ENCODE measurements at places on chromosomes 12 and 14.
A peak's percentile ranks its signal among the peaks of the same experiment; 100 is the strongest.

DNA sequence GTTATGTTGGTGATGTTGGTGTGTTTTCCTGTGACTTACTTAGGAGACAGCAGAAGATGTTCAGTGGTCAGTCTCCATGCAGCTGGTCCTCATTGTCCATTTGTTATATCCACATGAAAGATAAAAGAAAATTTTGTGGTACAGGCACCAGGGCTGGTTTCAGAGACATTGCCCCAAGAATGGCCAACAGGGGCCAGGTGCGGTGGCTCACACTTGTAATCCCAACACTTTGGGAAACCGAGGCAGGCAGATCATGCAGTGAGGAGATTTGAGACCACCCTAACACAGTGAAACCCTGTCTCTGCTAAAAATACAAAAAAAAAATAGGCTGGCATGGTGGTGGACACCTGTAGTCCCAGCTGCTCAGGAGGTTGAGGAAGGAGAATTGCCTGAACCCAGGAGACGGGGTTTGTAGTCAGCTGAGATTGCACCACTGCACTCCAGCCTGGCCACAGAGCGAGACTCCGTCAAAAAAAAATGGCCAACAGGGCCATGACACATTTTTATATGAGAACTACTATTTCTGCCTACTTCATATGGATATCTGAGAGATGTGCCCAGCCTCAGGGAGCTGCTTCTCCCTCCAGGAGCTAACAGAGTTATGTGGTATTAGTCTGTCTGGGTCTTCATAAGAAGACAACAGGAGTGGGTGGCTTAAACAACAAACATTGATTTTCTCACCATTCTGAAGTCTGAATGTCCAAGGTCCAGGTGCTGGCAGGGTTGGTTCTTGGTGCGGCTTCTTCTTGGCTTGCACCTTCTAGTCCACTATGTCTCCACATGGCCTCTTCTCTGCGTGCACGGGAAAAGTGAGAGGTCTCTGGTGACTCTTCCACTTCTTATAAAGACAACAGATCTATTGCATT, 821.7 kb downstream of the TMEM121 start:
- DNase-seq = no peak

GRCh38 chr12:64672925-64673409, 62.7 kb downstream of the RASSF3 start:
- DNase-seq = peak; percentile 22

DNA sequence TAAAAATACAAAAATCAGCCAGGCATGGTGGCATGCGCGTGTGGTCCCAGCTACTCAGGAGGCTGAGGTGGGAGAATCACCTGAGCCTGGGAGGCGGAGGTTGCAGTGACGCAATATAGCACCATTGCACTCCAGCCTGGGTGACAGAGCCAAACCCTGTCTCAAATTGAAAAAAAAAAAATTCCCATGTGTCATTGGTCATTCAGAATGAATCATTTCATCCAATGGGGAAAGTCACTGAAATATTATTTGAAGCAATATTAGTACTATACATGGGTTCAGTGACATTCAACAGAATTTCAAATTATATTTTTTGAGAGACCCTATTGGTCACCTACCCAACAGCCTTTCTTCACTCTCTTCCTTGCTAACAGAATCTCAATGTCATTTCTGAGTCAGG, 276.1 kb downstream of the ITPR2 start:
- no peak for DNase-seq

DNA sequence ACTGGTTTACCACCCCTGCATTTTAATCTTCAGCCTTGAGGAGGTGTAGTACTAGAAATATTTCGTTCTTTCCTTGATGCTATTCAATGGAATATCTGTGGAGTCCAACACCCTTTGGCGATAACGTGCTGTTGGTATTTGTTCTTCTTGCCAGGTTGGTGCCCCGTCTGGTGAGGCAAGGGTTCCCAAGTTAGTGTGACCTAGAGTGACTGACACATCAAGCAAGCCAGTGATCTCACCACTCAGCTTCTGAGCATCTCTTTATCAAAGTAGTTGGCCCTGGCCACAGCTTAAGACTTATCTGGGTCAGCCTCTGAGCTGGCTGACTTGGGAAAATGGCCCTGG, 60.2 kb downstream of the PLXNC1 start:
- peak; percentile 8 for DNase-seq

- DNase-seq = no peak
These were observed 28.6 kb downstream of the BRMS1L start for GRCh38 chr14:35854696-35855270.

GRCh38 chr14:90274019-90274418, 17.7 kb downstream of the PSMC1 start:
- DNase-seq = no peak

DNA sequence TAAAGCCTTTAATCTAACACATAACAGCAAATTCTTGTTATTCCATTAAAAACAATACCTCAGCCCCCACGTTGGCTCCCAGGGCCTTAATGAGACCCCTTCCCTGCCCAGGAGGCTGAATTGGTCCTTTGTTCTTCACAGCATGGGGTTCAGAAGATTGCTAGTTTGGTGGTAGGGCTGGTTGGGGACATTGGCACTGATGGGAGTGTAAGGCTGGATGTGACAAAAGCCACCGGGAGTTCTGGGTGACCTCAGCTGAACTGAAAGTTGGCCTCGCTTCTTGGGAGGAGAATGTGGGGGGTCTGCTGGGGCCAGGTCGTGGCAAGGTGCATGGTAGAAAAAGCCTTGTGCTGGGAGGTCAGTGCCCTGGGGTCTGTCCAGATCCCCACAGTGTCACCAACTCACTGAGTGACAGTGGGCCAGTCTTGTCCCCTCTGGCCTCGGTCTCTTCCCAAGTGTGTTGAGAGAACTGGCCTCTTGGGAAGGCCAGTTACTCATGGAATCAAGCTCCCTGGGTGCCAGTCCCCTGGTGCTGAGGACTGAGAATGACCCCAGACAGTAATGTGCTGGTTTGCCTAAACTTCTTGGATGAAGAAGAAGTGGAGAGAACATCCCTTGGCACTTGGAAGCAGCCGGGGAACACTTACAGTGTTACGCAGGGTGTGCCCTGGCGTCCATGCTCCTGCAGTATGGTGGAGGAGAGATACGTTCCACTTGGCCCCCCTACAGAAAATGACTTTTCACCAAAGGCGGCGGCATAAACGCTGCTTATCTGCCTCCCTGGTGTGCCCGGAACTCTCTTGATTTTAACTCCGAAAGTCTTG, 283.7 kb upstream of the RTL1 start:
- DNase-seq = no peak

DNA sequence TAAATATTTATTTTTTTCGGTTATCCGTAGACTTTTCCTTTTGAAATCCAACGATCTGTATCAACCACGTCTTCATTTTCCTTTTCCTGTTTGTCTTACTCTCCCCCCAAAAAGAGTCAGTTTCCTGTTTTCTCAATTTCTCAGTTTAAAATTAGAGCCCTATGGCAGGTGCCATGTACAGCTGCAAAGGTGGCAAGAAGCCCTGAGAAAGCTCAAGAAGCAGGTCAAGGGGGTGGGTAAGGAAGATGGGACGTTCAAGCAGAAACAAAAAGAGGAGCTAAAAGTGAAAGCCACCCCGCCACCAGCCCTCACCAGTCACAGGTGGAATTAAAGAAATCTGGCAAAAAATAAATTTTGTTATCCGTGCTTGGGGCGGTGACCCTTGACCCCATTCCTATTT, 26.7 kb downstream of the SLC35E3 start:
- no peak for DNase-seq

- DNase-seq = no peak
These were observed 1.5 kb upstream of the FZD10 start for GRCh38 chr12:130160711-130161231.

GRCh38 chr12:48030173-48030650, 25.9 kb upstream of the COL2A1 start:
- no peak for DNase-seq

GRCh38 chr14:94345344-94346064, 22.4 kb upstream of the SERPINA6 start:
- DNase-seq = no peak

DNA sequence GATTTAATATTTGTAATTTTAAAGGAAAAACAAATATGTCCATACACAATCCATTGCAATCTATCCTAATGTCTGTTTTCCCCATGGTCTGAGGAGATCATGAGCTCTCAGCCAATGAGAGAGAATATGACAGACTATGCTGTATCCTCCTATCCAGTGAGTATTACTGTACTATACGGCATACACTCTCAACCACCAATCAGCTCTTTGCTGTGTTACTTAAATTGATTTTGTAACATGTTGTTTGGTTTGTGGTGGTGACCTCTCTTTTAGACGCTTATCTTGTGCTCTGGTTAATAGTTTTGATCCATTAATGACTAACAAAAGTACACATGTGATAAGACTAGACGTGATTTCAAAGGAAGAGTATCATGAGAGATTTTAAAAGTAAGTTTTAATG, 231.5 kb upstream of the FOXN3 start:
- no peak for DNase-seq

DNA sequence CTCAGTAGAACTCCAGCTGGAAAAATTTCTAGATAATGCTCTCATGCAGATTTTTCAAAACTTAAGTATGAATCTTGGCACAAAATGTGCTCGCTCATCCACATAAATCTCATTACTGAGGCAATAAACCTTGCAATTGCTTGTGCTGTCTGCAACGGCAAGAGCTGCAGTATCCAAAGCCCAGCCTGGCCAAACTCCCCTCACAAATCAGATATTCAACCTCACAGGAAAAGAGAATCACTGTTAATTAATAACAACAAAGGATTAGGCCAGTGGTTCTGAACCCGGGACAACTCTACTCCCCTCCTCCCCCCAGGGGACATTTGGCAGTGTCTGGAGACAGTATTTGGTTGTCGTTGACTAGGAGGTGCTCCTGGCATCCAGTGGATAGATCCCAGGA, 19.2 kb upstream of the CORO1C start:
- no peak for DNase-seq

DNA sequence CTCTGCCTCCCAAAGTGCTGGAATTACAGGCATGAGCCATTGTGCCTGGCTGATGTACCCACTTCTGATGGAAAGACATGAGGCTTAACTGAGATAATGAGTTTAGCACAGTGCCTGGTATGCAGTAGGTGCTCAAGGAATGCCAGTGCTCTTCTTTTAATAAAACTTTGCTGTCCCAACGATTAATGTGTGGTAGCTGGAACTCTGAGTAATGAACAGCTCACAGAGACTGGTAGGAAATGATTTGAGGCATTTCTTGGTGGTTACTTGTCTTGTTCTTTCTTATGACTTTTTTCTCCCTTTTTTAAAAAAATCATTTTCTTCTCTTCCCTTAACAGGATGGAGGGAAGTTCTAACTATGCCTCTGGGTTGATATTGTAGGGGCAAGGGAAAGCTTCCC, 235.7 kb upstream of the PWP1 start:
- DNase-seq = no peak

GRCh38 chr14:101500681-101501080, 60.6 kb upstream of the DIO3 start:
- no peak for DNase-seq

- DNase-seq = no peak
These were observed 143.7 kb upstream of the GZMB start for GRCh38 chr14:24777678-24778077.

DNA sequence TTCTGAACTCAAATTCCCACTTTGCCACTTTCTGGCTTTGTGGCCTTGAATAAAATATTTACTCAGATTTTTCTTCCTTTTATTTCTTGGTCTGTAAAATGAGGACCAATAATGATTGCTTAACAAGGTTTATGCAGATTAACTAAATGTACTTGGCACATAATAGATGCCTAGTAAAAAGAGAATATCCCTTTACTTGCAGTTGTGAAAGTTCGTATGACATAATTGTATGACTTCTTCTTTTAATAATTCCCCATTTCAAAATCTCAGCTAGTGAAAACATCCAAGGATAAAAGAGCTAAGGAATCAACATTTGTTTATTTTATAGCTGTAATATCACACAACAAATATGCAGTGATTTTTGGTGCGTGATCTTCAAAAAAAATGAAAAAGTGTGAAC, 215.6 kb upstream of the ATP2B1 start:
- no peak for DNase-seq

DNA sequence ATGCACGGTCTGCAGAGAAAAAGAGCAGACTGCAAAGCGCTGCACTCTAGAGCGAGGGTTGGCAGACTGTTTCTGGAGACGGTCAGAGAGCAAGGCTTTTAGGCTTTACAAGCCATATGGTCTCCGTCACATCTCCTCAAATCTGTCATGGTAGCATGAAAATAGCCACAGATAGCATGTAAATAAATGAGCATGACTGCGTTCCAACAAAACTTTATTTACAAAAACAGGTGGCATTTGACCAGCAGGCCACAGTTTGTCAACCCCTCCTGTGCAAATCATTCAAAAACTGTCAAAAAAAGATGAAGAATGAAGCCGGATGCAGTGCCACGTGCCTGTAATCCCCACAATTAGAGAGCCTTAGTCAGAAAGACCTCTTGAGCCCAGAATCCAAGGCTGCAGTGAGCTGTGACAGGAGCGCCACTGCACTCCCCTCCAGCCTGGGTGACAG, 18.9 kb downstream of the SYNE3 start:
- DNase-seq = no peak

- DNase-seq = no peak
These were observed 39.8 kb downstream of the TMPRSS12 start for GRCh38 chr12:50882563-50882962.

DNA sequence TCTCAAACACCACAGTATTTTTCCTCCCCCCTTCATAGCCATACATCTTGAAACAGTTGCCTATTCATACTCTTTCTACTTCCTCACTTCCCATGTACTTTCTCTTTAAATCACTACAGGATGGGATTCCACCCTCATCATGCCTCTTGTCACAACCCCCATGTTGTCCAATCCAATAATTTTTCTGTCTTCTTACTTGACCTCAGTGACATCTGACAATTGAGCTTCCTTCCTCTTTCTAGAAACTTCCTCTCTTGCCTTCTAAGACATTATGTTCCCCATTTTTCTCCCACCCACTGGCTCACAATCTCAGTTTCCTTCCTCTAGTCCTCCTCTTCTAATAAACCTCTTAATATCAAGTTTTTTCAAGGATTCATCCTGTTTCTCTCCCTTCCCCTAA, 5.3 kb downstream of the C2CD5 start:
- DNase-seq = no peak

- DNase-seq = peak; percentile 83
These were observed 2.6 kb upstream of the P3H3 start for GRCh38 chr12:6825398-6826124.

DNA sequence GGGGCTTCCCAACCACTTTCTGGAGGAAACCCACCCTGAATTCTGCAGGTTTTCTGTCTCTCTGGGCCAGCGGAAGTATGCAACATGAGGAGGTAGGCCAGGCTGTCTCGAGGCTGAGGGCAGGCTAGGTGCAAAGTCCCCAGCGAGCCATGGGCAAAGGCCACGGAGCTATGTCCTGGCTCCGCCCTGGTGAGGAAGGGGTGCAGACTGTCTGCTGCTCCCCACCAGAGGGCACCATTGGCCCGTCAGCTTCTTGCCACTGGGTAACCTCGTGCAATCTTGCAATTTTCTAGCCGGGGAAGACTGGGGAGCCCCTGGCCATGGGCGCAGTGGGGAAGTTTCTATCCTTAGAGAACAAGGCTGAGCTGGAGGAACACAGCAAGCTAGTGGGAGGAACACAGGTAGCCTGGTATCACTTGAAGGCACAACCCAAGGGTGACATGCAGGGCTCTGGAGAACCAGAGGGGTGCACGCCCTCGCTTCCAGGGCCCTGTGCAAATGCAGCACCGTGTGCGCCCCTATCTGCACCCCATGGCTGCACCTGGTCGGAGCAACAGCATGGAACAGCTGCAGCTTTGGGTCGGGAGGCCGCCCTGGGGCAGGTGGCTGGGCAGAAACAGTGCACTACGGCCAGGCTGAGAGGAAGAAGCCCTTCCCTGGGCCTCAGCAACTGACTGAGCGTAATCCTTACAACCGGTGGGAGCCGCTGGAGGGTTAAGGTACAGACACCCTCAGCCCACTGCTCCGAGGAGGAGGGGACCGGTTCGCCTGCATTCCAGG, 27.6 kb upstream of the RPLP0 start:
- DNase-seq = peak; percentile 92

All from stimulated activated CD4-positive, alpha-beta T cell treated with anti-CD3 and anti-CD28 coated beads, Interleukin-4, amount 100 ng/mL, for 1 hour (primary cell).